Astrocyte (in vitro differentiated cells and primary cell): ENCODE measurements at places on chromosomes 1 and 21. TPM values are rescaled to one million over a fixed set of nuclear protein-coding genes. Genes with fewer than 3 reads are reported as not detected.

Gene OR2T11
- not detected in 2 replicates for total RNA-seq

Gene KRTAP19-3
- not detected in 2 replicates for total RNA-seq

Gene UBL4B
- not detected in 2 replicates for total RNA-seq

DNA sequence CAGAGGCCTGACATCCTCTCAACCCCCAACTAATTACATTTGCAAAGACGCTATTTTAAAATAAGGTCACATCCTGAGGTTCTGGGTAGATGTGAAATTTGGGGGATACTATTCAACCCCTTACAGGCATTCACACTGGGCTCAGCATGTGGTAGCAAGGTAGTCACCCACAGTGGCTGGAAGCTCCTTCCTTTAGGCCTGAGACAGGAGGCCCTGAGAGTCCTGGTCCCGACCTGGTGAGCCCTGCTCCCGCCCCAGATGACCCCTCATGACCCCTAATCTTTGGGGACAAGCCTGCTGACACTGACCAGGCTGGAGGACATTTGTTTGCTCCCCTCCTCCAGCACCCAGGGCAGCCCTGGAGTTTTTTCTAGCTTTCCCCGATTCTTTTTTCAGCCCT lies 225.9 kb downstream of the DYRK1A start:
- no peaks in the 10 kb centered on the region for H3K27me3 ChIP-seq
- no peaks in the 10 kb centered on the region for H3K4me1 ChIP-seq
- H3K27ac ChIP-seq = no peak overlapping the region
- DNase-seq = no peak
- H3K4me3 ChIP-seq = no peak overlapping the region
- H3K36me3 ChIP-seq = no peaks in the 10 kb centered on the region

Gene OR6K3
- total RNA-seq = not detected in 2 replicates
